ENCODE measurements at places on chromosomes 6 and 20.

DNA sequence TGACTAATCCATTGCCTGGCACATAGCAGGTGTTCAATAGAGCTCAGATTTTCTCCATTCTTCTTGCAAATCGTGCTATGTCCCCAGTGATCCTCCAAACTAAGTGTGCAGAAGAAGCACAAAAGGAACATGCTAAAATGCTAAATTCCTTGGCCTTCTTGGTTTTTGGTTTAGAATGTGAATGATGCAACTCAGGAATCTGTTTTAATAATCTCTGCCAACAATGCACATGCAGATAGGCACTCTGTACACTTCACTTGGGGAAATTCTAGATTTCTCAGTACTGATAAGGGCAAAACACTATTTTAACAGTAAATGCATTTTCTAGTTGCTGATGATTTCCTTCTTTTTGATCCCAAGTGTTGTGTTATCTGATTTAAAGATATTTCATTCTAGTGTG is 35.2 kb downstream of the SLC22A1 start:
- no peak for DNase-seq

- DNase-seq: no peak
These were observed 42.2 kb downstream of the PRND start for GRCh38 chr20:4763723-4764510.

- no peak for DNase-seq
These were observed 149.7 kb downstream of the LRRC1 start for GRCh38 chr6:53944543-53944942.

GRCh38 chr6:100230953-100231316 is 233.8 kb downstream of the SIM1 start:
- no peak for DNase-seq

GRCh38 chr6:11410539-11411307 is 126.8 kb upstream of the TMEM170B start:
- DNase-seq: no peak

DNA sequence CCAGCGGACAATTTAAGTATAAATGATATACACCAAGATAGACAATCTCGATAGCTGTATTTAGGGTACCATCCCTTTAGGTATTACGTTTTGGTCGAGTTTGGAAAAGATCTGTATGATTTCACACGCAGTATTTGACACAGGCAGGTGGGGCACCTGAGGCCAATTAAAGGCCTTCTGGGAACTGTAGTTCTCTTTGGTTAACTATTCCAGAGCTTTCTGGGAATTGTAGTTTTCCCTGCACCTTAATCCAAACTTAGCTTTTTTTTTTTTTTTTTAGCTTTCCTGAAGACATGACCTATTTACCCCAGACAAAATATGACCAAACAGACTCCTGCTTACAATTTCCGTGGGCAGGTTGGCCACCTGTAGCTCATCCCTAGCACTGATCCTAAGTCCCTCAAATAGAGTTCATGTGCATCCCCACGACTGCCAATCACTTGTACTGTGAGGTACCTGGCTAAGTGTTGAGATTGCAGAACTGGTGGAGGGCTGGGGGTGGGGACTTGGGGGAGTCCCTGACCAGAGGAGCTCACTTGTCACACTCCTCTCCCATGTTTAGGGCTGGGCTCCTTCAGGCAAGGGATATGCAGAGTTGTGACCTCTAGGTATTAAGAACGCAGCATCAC is 999 bp upstream of the EHMT2 start:
- DNase-seq: no peak

DNA sequence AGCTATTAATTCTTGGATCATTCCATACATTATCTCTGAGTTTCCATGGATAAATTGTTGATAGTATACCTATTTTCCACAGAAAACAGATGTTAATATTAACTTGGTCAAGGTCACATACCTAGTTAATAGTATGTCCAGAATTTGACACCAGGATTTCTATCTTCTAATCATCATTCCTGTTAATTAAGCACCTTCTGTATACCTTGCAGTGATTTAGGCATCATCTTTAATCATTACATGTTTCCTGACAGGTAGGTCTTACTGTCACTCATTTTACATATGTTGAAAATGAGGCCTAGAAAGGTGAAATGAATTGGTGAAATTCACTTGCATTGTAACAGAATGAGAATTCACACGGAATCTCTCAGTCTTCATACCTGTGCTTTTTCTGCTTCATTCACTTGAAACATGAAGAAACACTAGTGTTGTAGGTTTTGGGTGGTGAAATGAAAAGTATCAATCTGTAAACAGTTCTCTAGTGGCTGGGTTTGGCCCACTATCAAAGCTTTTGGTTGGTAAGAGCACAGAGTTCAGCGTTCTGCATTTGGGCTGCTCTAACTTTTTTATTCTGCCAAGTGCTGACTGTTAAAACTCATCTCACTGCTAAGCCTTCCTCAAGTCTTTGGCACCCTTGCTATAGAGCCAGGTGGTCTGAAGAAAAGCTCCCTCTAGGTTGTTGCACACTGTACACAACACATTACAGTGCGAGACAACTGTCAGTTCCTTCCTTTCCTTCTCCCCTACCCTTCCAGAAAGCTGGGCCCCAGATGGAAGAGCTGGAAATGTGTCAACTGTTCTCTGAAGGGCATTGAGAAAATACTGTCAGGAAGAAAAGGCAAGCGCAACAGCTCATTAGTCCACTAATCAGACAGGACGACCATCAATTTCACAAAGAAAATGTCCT is 57.8 kb upstream of the C20orf144 start:
- no peak for DNase-seq

DNA sequence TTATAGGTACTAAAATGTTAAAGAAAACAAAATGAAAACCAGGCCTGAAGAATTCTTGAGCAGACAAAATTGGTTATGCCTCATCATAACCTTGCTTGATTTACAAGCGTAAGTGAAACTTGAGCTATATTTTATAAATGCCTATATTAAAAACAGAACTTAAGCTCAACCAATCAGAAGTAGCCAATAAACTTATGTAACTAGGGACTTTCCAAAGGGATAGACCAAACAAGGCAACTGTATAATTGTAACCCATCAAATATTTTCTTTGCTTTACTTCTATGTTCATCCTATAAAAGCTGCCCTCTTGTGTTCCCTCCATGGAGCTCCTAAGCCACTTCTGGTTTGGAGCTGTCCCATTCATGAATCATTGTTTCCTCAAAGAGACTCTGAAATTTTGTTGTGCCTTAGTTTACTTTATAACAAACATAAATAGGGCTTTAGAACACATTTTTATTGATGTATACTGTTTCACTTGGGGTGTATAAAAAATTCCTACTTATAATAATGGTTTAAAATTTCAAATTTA is 101.6 kb upstream of the CARMIL1 start:
- no peak for DNase-seq

DNA sequence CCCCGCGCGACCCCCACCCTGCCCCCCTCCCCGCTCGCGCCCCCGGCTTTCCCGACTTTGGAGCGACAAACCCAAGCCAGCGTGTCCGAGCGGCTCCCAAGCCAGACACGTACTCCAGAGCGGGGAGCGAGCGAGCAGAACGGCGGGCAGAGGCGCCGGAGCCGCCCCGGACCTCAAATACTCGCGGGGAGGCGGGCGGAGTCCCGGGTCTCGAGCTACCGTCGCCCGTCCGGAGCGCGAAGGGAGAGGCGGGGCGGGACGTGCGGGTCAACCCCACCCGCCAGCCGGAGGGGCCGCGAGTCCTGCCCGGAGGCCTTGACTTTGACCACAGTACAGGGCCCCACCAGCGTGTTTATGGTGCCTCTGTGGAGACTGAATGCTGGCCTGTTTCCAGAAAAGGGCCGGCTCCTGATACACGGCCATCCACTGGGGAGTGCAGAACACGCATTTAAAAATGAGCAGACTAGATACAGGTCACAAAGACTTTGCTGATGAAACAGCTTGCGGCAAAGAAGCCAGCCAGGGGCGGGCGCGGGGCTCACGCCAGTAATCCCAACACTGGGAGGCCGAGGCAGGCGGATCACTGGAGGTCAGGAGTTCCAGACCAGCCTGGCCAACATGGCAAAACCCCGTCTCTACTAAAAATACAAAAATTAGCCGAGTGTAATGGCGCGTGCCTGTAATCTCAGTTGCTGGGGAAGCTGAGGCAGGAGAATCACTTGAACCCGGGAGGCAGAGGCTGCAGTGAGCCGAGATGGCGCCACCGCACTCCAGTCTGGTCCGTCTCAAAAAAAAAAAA is at the start of gene SERPINB6:
TSS of gene SERPINB6 (minus strand) at position 148 of the 799 bp plus-strand sequence. CDS start 12,235 bp downstream, outside the sequence.
- no peak for DNase-seq

GRCh38 chr6:119874381-119874780 is 524.8 kb upstream of the MAN1A1 start:
- no peak for DNase-seq

DNA sequence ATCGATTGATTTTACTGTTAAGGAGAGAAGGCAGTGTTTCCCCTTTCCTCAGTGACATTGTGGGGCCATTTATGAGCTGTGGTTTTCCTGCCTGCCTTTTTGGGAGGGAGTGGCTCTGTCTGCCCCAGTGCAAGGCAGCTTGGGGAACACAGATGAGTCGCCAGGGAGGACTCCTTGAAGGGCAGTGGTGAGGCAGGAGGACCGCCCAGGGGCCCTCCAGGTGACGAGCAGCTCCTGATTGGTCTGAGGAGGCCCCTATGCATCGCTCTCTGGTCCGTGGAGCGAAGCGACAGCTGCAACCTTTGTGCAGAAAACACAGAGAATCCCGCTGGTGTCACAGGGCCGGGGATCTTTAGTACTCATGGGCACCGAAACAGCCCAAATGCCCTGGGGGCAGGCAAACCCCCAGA is 100.3 kb downstream of the TMEM242 start:
- DNase-seq: no peak

DNA sequence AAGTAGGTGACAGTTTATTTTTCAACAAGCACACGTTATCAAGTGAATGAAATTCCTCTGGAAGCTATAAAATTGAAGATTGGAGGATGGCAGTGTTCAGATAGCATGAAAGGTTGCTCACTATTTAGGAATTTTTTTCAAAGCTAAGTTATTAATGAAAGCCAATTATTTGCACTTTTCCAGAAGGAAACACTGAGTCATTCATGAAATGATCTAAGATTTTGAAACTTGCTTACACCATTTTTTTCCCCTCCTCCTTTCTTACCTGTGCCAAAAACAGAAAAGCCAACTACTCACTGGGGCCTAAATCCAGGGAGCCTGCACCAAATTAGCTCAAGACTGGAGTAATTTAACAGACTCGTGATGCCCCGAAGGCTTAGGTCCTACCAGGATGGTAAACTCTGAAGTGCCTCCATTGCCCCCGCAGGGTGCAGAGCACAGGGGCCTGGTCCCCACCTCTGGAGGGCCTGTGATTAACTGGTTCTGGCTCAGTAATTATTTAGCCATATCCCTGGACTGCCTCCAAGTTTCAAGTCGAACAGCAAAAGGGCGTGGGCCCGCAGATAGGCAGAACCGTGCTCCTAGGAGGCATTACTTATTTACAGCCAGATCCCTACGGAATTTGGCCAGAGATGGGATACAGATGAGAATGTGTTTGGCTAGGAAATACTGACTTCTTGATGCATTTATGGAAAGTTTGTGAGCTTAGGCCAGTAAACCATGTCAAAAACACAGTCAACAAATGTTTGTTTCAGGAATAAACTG is 28.0 kb upstream of the ZNF217 start:
- no peak for DNase-seq

- DNase-seq: no peak
These were observed 25.4 kb downstream of the ZKSCAN8 start for GRCh38 chr6:28167068-28167467.

DNA sequence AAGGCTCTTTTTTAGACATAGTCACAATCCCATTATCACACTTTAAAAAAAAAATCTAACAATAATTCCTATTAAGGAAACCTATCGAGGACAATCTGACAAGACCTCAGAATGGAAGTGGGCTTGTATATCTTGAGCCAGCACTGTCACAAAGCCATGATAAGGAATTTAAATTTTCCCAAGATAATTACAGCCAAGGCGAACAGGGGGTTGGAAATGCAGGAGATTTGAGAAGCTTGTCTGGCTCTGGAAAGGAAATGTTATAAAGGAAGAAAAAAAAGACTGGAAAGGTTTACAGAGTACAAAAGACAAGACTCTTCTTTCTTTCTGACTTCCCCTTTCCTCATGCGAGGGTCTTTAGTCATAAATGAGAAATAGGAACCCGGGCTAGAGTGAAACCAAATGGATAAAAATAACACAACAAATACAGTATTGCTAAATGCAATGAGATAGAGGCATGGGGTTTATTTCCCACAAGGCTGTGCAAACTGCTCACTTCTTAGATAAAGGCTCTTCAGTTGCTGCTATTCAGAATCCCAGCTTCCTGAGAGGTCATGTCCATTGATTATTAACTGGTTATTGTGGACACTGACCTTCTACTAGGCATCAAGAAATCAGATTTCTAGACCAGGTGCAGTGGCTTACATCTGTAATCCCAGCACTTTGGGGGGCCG is 13.4 kb upstream of the GHRH start:
- DNase-seq: no peak

DNA sequence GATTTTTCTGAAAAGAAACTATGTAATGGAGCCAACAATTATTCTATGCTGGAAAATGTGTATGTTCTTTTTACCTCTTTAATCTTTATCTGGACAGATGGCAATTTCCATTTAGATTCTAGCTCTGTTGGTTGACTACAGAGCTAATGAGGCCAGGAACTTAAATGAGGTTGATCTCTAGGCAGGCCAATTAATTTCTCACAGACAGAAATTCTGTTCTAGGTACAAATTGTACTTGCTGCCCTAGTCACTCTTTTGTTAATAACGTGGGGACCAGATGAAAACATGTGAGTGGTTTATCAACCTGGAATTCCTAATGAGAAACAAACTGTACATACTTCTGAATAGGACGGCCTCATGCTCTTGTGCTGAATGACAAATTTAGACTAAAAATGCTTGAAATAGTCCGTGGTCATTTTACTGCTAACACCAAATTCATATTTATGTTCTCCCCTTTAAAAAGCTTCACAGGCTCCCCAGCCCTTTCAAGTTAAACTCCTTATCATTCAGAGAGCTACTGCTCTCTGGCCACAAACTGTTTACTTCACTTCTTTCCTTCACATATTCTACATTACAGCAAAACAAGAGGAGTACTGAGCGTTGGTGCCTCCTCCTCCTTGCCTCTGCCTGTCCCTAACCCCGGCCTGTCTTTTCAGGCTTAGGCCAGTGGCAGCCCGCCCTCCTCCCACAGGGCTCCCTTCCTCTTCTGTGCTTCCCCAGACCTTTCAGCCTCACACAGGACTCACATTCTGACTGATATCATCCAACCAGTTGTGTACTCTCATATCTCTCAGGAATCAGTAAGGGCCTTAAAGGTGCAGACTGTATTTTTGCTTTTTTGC is 41.4 kb downstream of the DTNBP1 start:
- DNase-seq: no peak

GRCh38 chr6:115071962-115072361 is 729.1 kb upstream of the HS3ST5 start:
- DNase-seq: no peak

DNA sequence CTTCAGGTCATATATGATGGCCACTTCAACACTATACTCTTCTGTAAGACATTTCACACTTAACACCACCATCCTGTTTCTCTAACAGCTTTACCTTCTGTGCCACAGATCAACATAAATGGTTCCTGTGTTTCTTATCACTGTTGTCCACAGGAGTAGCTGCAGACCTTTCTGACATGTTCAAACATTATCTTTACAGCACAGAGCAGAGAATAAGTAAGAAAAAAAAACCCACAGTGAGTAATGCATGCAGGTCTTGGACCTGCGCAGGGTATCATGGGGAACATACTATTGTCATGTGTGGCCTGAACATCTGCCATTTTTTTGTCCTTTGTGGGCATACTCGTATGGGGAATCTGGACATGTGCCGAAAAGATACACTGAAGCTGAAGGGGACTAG is 161.9 kb downstream of the KIF16B start:
- no peak for DNase-seq

All from activated CD8-positive, alpha-beta memory T cell treated with anti-CD3 and anti-CD28 coated beads for 1 hour (primary cell).